Glutamatergic neuron (in vitro differentiated cells): ENCODE measurements at places on chromosomes 12 and 14. TPM values are rescaled to one million over a fixed set of nuclear protein-coding genes. Genes with fewer than 3 reads are reported as not detected.

ZDHHC22 gene
- 77.3 TPM for total RNA-seq

IL23A gene
- 0.42 TPM for total RNA-seq

CIT gene
- 20.8 TPM for total RNA-seq

TAS2R9 gene
- total RNA-seq = not detected

LRRC10 gene
- total RNA-seq = not detected

DNAJC22 gene
- 4.5 TPM for total RNA-seq

DNA sequence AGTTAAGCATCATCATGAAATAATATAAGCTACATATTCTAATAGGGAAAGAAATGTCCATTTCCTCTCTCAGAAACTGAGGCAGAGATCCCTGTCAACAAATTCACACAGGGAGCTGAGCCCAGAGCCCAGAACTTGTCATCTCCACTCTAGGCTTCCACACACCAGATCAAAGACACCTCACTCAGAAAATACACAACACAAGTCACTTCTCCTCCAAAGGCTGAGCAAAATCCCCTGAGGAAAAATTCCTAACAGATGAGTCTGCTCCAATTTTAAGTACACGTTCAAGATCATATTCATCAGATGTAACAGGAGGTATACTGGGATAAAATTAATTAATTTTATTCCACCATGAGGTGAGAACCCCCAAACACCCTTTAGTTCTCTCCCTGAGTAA lies 227.3 kb downstream of the DPF3 start:
- peaks cover 4% of the 10 kb centered on the region for H3K36me3 ChIP-seq
- no peak for DNase-seq
- H3K27ac ChIP-seq = no peak overlapping the region
- H3K27me3 ChIP-seq = peaks cover 4% of the 10 kb centered on the region

DNA sequence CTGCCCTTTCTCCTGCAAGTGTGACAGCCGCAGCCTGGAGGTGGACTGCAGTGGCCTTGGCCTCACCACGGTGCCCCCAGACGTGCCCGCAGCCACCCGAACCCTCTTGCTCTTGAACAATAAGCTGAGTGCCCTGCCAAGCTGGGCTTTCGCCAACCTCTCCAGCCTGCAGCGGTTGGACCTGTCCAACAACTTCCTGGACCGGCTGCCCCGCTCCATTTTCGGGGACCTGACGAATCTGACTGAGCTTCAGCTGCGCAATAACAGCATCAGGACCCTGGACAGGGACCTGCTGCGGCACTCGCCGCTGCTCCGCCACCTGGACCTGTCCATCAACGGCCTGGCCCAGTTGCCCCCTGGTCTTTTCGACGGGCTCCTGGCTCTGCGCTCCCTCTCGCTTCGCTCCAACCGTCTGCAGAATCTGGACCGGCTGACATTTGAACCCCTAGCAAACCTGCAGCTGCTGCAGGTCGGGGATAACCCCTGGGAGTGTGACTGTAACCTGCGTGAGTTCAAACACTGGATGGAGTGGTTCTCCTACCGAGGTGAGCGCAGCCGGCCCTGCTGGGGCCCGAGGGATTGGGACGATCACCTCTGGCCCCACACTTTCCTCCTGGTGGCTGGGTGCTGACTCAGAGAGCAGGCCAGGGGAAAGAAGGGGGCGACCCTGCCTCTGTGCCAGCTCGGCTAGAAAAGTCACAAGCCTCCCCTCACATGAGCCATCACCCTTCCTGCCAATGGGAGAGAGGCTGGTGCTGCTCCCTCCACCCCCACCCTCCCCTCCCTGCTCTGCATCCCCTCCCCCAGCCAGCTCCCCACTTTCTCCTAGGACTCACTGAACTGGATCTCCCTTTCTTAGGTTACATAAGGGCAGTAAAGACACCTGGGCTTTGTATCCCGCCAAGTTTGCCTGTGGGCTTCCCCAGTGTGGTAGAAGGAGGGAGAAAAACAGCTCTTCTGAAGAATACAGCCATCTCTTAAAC lies 10.9 kb downstream of the LRTM2 start:
- DNase-seq = peak; percentile 4
- H3K4me3 ChIP-seq = no peak overlapping the region
- peaks cover 25% of the 10 kb centered on the region for H3K4me1 ChIP-seq
- H3K36me3 ChIP-seq = peaks cover 5% of the 10 kb centered on the region
- no peak overlapping the region for H3K27ac ChIP-seq

DNA sequence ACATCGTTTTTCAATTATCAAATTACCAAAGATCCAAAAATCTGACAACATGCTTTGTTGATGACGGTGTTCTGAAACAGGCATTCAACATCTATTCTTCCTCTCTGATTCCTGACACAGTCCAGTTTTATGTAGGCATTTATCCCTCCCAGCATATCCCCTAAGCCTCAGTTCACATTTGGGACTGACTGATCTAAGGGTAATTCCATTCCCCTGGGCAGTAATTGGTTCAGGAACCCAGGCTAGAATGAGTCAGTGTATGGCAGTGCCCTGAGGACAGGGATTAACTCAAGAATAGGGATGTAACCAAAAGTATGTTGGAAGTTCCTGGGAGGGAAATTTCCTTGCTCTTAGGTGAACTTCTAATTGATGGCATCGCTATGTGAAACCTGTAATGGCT lies 10.3 kb upstream of the PCNX1 start:
- H3K27ac ChIP-seq = no peak overlapping the region
- H3K4me1 ChIP-seq = no peaks in the 10 kb centered on the region
- H3K36me3 ChIP-seq = no peaks in the 10 kb centered on the region
- DNase-seq = no peak
- peaks cover 1% of the 10 kb centered on the region for H3K27me3 ChIP-seq

DNA sequence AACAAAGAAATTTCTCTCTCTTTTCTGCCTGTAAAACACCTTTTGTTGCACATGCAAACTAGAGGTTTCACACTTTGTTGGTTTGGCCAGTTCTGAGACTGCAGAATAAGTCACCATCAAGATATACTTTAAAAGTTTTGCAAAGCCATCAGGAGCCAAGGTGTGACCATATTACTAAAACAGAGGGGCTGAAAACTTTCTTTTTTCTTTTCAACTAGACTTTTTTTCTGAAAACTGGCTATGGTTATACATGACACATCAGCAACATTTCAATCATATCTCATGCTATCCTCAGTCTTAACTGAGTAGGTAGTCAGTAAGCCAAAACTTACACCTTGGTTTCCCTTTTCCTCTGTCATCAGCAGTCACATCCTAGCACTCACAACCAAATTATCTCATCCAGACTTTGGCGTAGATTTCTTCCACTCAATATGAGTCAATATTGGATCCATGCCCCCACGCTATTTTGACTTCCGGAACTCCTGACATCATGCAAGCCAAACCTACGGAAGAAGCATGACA lies 4.1 kb upstream of the IFNG start:
- no peaks in the 10 kb centered on the region for H3K27me3 ChIP-seq
- DNase-seq = no peak
- H3K27ac ChIP-seq = no peak overlapping the region

DNA sequence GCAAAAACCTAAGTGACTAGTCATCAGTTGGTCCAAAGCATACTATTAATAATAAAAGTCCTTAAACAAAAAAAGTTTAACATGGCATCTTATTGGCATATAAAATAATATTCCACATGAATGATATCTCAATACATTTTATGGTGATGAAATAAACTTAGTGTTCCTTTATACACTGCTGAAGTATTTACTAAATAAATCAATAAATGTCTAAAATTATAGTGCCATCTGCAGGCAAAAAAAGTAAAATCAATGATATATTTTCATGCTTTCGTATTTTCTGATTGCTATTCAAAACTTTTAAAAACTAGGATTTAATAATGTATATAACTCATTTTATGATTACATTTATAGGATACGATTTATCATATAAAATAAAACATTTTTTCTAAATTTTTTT lies 30.5 kb downstream of the PUS7L start:
- no peak for DNase-seq
- H3K27me3 ChIP-seq = no peaks in the 10 kb centered on the region
- H3K36me3 ChIP-seq = no peaks in the 10 kb centered on the region
- no peak overlapping the region for H3K4me3 ChIP-seq
- H3K27ac ChIP-seq = no peak overlapping the region

DNA sequence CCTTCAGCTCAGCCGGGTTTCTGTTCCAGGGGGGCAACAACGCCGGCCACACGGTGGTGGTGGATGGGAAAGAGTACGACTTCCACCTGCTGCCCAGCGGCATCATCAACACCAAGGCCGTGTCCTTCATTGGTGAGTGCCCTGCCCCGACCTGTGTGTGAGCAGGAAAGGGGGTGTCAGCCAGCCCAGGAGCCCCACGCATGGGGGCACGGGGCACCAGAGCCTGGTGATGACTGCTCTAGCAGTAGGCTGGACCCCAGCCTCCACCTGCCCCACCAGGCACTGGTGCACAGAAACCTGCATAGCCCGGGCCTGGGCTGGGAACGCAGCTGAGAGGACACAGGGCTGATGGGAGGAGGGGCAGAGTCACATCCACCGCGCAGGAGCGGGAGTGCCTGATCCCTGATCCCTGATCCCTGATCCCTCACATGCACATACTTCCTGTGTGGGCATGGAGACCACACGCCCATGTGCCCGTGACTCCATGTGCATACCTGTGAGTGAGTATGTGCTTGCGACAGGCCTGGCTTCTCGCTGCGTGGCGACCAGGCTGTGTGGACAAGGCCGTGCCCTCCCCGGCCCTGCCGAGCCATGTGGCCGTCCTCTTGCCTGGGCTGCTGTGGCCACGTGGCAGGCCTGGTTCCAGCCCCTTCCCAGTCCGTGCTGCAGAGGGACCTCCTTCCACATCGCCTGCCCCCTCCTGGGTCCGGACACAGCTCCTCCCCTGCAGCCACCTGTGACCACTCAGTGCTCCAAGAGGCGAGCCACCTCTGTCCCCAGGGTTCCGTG lies 11.2 kb downstream of the ADSS1 start:
- no peaks in the 10 kb centered on the region for H3K4me1 ChIP-seq
- H3K4me3 ChIP-seq = no peak overlapping the region
- no peak for DNase-seq
- no peaks in the 10 kb centered on the region for H3K36me3 ChIP-seq

DNA sequence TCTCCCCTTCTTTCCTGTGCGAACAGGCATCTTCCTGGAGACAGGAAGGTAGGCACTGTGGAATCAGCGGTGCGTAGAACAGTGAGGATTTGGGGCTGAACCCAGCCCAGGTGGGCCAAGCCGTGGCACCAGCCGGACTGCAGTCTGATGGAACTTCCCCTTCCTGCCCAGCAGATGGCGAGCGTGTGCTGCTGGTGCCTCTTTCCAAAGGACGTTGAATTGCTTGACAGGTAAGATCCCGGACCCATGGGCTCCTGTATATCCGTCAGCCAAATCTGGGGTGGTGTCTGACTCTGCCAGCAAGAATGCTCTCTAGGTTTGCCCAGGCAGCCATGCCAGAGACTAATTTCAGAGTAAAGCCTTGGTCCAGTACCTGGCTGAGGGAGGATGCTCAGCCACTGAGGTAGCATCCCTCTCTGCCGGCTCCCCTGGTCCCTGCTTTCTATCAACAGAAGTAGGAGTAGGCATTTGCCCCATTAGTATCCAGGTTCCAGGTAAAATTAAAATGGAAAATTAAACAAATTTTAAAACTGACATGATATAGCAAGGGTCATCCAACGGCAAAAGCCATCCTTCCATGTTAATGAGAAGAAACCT lies 21.1 kb upstream of the KCNA5 start:
- H3K27ac ChIP-seq = no peak overlapping the region
- peaks cover 11% of the 10 kb centered on the region for H3K27me3 ChIP-seq
- H3K4me1 ChIP-seq = no peaks in the 10 kb centered on the region
- no peak overlapping the region for H3K4me3 ChIP-seq

- H3K27me3 ChIP-seq = peaks cover 7% of the 10 kb centered on the region
- no peaks in the 10 kb centered on the region for H3K36me3 ChIP-seq
- DNase-seq = no peak
- H3K4me3 ChIP-seq = peak overlapping the region; percentile 23
Measured at GRCh38 chr12:124030510-124030909, 57.5 kb downstream of the ZNF664 start.

DNA sequence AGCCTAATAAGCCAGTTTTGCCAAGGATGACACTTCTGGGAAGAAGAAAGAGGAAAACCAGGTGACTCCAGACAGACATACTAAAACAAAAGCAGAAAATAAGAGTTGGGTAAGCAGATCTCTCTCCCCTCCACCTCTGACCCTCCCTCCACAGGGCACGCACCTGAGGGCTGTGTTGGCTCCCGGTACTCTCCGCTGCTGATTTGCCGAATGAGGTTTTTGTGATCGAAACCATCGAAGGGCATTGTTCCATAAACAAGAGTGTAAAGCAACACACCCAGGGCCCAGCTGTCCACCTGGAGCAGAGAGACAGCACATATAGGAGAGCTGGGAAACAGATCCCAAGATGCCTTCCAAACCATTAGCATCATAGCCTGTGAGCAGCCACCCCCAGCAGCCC lies 68.1 kb downstream of the NUAK1 start:
- no peaks in the 10 kb centered on the region for H3K36me3 ChIP-seq
- no peak for DNase-seq
- H3K27me3 ChIP-seq = peaks cover 4% of the 10 kb centered on the region
- no peak overlapping the region for H3K27ac ChIP-seq
- H3K4me1 ChIP-seq = no peaks in the 10 kb centered on the region

DNA sequence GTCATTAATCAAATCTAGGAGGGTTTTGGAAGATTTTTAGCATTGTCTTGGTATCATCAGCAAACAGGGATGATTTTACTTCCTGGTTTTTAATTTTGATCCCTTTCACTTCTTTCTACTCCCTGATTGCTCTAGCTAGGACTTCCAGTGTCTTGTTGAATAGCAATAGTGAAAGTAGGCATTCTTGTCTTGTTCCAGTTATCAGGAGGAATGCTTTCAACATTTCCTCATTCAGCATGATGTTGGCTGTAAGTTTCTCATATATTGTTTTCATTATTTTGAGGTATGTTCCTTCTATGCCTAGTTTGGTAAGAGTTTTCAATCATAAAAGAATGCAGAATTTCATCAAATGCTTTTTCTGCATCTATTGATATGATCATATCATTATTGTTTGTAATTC lies 244.2 kb upstream of the CLEC14A start:
- no peak overlapping the region for H3K27ac ChIP-seq
- DNase-seq = no peak
- peaks cover 2% of the 10 kb centered on the region for H3K4me1 ChIP-seq
- H3K36me3 ChIP-seq = no peaks in the 10 kb centered on the region

DNA sequence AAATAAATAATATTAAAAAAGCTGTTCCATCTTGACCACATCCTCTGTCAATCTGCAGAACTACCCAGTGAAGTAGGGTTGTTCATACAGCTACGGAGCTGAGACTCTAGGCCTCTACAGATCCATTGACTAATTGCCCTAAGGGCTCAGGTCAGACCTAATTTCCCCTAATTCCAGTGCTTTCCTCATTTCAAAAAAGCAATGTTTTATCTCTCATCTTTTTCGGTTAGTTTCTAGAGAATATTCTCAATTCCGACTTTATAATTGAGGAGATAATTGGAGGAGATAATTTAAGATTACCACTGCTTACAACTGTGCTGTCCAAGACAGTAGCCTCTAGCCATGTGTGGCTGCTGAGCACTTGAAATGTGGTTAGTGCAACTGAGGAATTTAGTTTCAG lies 167.1 kb downstream of the KIF21A start:
- DNase-seq = no peak
- H3K4me1 ChIP-seq = no peaks in the 10 kb centered on the region
- no peaks in the 10 kb centered on the region for H3K27me3 ChIP-seq
- no peak overlapping the region for H3K27ac ChIP-seq
- no peaks in the 10 kb centered on the region for H3K36me3 ChIP-seq
- no peak overlapping the region for H3K4me3 ChIP-seq
